CD8-positive, alpha-beta T cell (primary cell): ENCODE measurements at places on chromosomes 5 and 9.
A peak's percentile ranks its signal among the peaks of the same experiment; 100 is the strongest.

DNA sequence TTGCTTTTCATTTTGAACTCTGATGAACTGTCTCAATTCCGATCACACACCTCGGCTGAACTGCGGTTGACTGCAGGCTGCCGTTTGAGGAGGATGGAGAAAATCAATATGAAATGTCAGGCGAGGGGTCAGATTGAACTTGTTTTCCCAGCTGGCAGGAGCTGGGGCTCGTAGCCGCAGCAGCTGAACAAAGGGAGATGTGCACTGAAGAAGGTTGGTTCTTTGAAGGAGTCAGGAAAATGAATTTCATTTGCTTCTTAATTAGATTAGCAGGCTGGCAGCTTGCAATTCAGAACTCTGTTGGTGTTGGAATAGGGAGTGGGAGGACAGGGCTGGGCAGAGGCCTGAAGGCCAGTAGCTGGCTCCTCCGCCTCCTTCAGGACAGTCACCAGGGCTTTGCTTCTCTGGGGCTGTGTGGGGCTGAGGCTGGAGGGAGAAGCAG lies 117.4 kb upstream of the GPR151 start:
- no peak for DNase-seq

GRCh38 chr5:40172721-40173120 lies 507.0 kb upstream of the PTGER4 start:
- no peak for DNase-seq

DNA sequence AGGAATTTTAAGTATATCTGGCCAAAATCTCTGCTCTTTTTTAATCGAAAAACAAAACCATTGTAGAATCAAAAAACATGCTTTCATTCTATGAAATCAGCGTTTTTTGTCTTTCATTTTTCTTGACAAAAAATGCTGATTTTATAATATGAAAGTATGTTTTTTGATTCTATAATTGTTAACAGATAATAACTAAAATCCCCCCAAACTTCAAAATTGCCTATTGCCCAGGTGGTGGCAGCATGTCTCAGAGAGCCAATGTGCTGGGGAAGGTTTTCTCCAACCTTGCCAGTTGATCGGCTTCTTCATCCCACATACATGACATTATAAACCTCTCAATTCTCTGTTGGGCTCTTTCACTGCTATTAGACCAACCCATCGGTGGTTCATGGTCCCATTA lies 5.1 kb upstream of the SMIM15 start:
- peak; percentile 5 for DNase-seq

DNA sequence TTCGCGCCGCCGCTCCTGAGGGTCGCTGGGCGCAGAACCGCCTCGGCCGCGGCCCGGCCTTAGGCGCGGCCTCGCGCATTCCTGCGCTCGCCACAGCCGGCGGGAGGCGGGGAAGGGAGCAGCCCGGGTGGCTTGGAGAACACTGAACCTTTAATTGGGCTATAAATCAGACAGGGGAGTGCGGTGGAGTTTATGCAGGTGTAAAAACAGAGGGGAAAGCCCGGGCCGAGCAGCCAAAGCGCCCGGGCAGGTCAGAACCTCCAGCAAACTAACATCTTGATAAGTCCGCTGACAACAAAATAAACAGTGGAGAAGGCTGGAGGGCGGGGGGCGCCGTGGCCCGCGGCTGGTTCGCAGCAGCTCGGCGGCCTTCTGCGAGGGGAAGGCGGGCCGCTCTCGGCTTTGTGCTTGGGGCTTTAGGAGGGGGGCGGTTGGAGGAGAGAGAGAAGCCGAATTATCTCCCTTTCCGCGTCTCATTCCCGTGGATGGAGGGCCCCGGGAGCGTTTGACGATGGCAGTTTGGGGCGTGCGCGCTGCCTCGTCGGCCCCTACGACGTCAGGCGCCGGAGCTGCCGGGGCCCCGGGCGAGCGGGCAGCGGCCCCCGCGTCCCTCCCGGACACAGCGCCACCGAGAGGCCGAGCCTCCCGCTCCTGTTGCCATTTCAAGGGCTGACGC lies 11.3 kb downstream of the FOXD1 start:
- DNase-seq: no peak

DNA sequence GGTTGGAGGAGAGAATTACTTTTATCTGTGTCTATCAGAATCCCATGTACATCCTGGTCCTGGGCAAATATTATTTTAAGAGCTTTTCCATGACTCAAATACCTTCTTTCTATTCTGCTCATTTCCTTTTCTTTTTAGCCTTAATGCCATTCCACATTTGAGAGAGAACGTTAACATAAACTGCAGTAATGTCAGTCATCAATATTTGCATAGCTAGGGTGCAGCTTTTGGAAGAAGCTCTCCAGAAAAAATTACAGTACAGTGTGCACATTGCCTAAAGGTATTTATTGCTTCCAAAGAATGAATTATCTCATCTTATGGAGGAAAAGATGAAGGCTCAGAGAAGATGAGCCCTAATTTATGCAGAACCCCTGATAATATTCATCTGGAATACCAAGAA lies 58.3 kb downstream of the INSYN2B start:
- DNase-seq: no peak

DNA sequence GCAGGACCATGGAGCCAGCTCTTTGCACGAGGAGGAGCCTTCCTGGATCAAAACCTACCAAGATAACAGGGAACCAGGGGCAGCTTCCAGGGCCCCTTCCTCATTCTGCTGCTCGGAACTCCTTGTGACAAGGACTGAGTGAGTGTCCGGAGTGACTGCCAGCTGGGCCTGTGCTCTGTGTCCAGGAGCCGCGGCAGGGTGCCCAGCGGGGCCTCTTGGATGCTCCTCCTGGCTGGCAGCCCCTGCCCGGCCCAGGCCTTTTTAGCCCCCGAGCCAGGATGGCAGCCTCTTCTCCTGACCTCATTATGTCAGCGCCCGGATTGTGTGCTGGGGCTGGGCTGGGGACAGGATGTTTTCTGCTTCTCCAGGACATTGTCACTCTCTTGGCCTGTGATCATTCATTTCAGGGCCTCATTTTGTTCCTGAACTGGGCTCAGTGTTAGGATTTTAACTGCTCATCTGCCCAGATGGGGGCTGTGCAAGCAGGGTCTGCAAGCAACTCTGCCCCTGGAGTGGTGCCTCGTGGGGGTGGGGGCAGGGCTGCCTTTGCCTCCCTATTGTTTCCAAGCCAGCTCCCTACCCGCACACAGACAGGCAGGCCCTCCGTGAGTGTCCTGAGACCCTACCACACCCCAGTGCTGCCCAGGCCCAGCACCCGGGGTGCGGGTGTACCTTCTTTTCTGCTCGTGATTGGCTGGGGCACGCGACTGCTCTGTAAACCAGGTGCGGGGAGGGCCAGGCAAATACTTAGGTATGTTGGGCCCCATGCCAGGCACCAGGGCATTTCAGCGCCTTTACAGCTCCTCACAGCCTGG lies 161.6 kb downstream of the COL23A1 start:
- no peak for DNase-seq

GRCh38 chr5:181170237-181170825 lies 22.9 kb downstream of the OR2V2 start:
- no peak for DNase-seq

- DNase-seq: no peak
Measured at GRCh38 chr9:82495884-82496777, 507.6 kb downstream of the SPATA31D1 start.

DNA sequence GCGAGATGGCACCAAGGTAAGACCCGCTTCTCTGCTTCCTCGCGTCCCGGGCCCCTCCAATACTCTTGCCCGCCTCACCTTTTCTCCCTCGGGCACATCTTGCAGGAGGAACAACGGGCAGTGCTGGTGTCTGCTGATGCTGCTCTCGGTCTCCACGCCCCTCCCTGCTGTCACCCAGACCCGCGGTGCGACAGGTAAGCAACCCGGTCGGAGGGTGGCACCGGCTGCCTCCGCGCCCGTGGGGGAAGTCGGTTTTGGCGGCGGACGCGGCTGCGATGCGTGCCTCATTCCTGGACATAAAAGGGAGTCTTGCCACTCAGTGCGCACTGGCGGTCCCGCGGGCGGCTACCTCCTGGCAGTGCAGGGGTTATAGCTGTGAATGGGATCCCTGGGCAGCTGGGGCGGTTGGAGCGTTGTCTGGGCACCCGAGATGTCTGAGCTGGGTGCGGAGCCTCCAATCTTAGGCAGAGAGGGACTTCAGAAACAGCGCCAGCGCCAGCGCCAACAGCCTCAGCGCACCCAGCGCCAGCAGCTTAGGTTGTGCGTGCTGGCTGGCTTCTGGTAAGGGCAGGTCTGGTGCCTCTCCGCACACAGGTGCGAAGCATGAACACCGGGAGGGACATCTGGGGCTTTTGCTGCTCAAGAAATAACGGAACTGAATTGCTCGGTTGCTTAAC lies 488 bp downstream of the COL15A1 start:
- no peak for DNase-seq

DNA sequence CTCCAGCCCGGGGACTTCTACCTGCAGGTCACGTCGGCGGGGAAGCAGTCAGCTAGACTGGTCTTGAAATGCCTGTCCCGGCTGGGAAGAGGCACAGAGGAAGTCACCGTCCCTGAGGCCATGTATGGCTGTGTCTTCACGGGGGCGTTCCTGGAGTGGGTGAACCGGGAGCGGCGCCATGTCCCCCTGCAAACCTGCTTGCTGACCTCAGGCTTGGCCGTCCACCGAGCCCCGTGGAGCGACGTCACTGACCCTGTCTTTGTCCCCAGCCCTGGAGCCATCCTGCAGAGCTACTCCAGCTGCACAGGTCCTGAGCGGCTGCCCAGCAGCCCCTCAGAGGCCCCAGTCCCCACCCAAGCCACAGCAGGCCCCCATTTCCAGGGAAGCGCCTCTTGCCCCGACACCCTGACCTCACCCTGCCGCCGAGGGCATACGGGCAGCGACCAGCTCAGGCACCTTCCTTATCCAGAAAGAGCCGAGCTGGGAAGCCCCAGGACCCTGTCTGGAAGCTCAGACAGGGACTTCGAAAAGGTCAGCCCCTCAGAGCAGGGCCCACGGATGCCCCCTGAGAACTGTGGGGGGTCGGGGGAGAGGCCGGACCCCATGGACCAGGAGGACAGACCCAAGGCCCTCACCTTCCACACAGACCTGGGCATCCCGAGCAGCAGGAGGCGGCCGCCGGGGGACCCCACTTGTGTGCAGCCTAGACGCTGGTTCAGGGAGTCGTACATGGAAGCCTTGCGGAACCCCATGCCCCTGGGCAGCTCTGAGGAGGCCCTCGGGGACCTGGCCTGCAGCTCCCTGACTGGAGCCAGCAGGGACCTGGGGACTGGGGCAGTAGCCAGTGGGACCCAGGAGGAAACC lies 47.8 kb downstream of the PLEKHG4B start:
- DNase-seq: no peak

- DNase-seq: no peak
Measured at GRCh38 chr9:101693546-101694336, 44.7 kb downstream of the GRIN3A start.

DNA sequence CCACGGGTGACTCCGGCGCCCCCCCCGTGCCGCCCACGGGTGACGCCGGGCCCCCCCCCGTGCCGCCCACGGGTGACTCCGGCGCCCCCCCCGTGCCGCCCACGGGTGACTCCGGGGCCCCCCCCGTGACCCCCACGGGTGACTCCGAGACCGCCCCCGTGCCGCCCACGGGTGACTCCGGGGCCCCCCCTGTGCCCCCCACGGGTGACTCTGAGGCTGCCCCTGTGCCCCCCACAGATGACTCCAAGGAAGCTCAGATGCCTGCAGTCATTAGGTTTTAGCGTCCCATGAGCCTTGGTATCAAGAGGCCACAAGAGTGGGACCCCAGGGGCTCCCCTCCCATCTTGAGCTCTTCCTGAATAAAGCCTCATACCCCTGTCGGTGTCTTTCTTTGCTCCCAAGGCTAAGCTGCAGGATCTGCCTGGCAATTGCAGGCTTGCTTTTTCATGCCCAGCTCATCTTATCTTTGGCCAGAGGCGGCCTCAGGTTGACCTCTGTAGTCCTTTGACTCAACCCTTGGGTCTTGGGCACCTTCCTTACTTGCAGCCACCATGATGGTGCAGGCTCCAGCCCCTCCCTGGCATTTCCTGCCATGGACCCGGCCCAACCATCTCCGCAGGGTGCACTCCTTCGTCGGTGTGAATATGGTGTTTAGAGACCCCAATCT lies 9.8 kb downstream of the CEL start:
- no peak for DNase-seq

DNA sequence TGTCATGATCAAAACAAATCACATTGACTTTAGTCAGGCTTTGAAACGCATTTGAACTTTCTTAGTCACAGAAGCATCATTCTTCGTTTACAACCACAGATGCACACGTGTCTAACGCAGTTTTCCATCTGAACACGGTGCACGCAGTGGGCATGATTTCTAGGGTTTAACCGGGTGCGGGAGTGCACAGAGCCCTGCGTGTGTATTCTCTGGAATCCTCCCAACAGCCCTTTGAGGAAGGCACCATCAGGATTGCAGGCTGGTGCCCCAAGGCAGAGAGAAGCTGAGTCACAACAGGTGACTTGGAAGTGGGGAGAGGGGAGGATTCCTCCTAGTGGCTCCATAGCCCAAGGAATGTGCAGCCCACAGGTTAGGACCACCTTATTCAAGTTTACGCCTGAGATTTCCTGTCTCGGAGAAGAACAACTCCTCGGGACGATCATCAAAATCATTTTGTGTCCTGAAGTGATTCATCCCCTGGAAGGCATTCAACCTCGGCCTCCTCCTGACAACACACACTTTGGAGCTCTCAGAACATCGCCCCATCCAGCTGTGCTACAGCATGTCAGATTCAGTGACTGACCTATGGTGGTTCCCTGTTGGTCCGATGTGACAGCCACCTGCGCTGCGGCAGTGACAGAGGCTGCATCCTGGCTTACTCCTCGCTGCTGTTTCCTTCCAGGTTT lies 13.1 kb downstream of the ROPN1L start:
- no peak for DNase-seq

DNA sequence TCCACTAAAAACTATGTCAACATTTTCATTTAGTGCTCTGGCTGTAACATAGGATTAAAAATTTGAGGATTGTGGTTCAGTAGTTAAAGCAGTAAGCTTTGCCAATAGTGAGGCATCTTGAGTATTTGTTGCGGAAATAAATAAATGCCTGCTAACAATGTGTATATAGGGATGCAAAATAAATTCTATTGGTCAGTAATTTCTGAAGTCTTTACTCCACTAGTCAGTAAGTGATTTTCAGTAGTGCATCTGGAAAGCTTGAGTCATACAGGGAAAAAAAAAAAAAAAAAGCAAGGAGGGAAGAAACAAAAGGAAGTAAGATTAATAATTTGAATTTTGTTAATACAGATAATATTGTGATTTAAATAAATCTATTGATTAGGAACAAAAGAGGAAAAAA lies 21.0 kb downstream of the NIPBL start:
- no peak for DNase-seq

DNA sequence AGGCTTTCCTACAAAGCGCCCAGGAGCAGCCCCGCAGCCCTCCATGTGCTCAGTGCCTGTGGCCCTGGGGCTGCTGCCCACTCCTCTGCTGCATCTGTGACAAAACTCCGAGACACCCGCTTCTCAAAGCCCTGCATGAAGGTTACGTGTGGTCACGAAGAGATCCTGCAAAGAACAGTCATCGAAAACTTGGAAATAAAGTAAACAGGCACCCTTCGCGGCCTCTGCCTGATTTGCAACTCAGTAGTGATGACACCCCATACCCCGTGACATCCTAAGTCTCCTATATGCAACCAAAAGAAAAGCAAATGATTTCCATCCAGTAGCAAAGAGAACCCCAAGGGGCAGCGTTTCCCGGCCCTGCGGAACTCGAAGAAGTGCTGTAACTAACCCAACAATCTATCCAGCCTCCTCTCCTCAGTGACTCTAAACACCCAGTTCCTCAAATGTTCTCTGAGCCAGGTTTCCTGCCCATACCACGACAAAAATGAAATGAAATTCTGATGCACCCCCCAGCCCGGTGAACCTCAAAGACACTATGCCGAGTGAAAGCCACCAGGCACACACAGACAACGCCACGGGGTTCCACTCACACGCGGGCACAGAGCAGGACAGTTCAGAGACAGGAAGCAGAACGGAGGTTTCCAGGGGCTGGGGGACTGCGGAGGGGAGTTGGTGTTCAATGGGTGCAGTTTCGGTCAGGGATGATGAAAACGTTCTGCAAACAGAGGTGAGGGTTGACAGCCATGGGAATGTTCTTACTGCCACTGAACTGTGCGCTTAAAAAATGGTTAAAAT lies 19.0 kb downstream of the NACC2 start:
- peak; percentile 32 for DNase-seq
